ENCODE measurements at places on chromosomes 4 and X.
A peak's percentile ranks its signal among the peaks of the same experiment; 100 is the strongest.

- no peak for DNase-seq
These were observed 373.6 kb downstream of the MID1IP1 start for GRCh38 chrX:39174772-39175417.

DNA sequence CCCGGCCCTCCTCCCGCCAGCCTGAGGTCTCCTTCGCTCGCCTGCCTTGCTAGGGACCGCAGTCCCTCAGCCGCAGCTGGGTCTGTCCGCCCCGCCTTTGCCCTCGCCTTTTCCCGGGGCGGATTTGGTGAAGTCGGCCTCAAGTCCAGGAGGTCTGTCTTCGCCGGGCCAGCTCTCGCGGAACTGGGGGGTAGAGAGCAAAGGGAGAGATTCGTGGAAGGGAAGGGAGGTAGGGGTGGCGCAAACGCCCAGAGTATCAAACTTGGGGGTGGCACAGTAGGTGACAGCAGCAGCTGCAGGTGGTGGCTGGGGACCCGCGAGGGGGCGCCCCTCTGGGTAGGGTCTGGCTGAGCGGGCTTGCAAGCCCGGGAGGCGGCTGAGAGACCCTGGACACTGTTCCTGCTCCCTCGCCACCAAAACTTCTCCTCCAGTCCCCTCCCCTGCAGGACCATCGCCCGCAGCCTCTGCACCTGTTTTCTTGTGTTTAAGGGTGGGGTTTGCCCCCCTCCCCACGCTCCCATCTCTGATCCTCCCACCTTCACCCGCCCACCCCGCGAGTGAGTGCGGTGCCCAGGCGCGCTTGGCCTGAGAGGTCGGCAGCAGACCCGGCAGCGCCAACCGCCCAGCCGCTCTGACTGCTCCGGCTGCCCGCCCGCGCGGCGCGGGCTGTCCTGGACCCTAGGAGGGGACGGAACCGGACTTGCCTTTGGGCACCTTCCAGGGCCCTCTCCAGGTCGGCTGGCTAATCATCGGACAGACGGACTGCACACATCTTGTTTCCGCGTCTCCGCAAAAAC lies at the start of gene NPY2R:
NPY2R (plus strand) TSS at position 379 of the 797 bp plus-strand sequence. CDS start 5,304 bp downstream, outside the sequence.
- DNase-seq, result no peak

- DNase-seq, result no peak
These were observed 3.5 kb downstream of the AFM start for GRCh38 chr4:73485085-73485484.

GRCh38 chrX:30308263-30309138 lies 689 bp downstream of the NR0B1 start:
- no peak for DNase-seq

DNA sequence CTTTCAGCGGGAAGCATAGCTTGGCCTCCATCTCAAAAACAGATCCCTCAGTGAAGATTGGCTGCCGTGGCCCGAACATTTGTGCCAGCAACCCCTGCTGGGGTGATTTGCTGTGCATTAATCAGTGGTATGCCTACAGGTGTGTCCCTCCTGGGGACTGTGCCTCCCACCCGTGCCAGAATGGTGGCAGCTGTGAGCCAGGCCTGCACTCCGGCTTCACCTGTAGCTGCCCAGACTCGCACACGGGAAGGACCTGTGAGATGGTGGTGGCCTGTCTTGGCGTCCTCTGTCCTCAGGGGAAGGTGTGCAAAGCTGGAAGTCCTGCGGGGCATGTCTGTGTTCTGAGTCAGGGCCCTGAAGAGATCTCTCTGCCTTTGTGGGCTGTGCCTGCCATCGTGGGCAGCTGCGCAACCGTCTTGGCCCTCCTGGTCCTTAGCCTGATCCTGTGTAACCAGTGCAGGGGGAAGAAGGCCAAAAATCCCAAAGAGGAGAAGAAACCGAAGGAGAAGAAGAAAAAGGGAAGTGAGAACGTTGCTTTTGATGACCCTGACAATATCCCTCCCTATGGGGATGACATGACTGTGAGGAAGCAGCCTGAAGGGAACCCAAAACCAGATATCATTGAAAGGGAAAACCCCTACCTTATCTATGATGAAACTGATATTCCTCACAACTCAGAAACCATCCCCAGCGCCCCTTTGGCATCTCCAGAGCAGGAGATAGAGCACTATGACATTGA lies 175.4 kb downstream of the FAT4 start:
- DNase-seq, result no peak

DNA sequence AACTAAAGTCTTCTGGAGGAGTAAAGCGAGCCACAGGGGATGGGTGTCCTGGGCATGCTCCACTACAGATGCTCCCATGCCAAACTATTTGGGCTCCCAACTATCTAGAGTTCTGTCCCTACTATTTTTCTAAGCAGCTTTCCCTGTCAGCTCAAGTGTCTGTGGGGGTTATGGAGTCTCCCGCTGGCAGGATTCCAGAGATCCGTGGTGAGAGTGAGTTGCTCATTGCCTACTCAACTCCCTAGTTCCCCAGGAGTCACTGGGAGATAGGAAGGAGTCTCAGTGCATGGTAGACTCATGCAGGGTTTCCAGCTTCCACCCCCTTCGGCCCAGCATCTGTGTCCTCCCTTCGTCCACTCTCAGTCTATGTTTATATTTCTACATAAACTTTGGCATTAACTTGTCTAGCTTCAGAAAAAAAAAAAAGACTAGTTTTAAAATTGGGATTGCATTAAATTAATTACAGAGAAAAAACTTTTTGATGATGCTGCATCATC lies 55.1 kb upstream of the INPP4B start:
- no peak for DNase-seq

DNA sequence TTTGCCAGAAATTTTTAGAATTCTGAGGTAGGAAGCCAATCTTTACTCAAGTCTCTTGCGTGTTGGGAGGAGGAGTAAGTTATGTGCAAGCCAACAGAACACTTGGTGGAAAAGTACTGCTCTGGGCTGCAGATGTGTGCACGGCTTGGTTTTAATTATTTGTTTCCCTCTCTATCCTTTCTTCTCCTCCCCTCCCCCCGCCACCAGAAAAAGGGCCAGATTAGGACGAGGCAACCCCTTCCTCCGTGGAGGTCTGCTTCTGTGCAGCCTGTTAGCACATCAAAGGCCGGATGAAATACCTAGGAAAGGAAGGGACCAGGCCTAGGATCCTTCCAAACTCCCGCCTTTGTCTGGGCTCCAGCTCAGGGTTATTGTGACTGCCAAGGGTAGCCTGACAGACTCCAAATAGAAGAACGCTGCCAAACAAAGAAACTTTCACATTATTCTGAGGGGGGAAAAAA lies 1.0 kb upstream of the PGRMC1 start:
- DNase-seq, result no peak

DNA sequence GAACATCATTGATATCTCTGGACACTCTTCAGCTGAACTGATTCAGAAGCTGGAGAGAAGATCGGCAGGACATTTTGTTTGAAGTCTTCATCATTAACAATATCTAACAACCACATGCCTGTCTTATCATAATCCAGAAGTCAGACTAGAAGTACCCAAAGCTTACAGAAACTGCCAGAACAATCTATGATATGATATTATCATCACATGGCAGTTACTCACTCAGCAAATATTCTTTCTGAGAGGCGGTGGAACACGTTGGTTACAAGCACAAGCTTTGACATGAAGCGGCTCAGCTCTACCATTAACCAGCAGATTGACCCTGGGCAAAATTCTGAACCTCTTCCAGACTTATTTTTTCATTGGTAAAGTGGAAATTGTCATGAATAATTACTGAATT lies 69.4 kb upstream of the KIT start:
- no peak for DNase-seq

- DNase-seq, result no peak
These were observed 21.1 kb upstream of the PAPSS1 start for GRCh38 chr4:107740950-107741701.

- no peak for DNase-seq
These were observed 7.7 kb upstream of the CSTF2 start for GRCh38 chrX:100812216-100813158.

DNA sequence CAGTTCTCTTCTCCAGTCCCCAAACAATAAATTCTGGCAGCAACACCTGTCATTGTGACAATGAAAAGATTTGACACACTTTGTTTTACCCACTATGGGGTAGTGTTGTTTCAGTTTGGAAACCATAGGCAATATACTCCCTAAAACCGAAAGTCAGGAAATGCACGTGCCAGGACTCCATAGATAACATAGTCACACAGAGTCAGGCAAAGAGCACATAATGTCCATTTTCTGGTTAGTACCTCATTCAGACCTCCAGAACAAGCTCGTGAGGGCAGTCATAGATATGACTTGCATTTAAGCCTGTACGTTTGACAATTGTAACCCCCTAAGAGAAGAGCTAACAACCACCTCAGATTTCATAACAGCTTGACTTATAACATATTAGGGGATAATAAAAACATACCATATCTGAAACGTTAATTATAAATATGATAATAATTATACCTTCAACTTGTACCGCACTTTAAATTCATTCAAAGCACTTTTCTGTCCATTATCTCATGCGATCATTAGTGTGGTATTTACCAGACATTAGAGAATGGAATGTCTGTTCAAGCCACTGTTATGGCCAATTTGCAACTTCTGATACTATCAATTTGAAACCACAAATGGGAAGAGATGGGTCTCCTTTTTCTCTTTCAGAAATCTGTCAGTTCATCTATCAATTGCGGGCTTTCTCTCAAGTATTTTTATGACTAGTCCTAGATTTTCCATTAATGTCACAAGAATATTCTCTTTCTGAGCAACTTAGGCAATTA lies 147.4 kb downstream of the LDB2 start:
- no peak for DNase-seq

GRCh38 chrX:136652822-136653723 lies 5.1 kb downstream of the CD40LG start:
- no peak for DNase-seq

GRCh38 chr4:154740462-154740861 lies 3.3 kb upstream of the LRAT start:
- DNase-seq, result no peak

GRCh38 chr4:143188136-143189088 lies 3.7 kb downstream of the USP38 start:
- no peak for DNase-seq

DNA sequence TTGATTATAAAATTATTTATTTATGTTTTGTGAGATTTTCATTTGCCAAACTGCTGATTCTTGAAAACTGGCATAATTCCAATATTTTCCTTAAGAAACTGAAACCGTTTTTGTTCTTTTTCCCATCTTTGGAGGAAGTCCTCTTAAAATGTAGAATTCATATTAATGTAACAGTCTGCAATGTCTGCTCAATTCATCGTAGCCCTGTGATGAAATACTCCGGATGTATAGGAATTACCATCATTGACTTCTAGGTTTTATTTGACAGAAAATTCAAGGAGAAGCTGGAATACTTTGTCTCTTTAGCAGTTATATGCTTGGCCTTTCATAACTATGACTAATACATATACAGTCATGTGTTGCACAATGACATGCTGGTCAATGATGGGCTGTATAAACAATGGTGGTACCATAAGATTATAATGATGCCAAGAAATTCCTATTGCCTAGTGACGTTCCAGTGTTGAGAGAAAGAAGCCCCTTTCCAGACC lies 185.0 kb upstream of the GPRIN3 start:
- DNase-seq, result no peak

- DNase-seq, result no peak
These were observed 64.0 kb upstream of the PGM2 start for GRCh38 chr4:37762294-37762990.

DNA sequence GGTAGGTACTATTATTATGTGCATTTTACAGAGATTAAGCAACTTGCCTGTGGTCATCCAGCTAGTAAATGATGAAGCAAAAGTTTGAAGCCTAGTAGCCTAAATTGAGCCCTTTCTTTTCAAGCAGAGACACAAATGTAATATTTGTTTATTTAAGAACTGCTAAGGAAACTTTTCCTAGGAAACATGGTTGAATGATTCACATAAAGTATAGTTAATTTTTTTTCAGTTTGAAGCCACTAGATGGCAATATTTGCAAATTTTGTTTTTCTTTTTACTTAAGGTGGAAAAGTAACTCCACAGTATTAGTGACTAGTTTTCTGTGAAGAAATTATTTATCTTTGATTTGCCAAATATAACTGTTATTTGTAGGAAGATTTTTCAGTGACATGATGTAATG lies 52.8 kb upstream of the ANKRD17 start:
- no peak for DNase-seq

GRCh38 chrX:14673764-14674163 lies 144.4 kb downstream of the GLRA2 start:
- DNase-seq, result peak; percentile 20

DNA sequence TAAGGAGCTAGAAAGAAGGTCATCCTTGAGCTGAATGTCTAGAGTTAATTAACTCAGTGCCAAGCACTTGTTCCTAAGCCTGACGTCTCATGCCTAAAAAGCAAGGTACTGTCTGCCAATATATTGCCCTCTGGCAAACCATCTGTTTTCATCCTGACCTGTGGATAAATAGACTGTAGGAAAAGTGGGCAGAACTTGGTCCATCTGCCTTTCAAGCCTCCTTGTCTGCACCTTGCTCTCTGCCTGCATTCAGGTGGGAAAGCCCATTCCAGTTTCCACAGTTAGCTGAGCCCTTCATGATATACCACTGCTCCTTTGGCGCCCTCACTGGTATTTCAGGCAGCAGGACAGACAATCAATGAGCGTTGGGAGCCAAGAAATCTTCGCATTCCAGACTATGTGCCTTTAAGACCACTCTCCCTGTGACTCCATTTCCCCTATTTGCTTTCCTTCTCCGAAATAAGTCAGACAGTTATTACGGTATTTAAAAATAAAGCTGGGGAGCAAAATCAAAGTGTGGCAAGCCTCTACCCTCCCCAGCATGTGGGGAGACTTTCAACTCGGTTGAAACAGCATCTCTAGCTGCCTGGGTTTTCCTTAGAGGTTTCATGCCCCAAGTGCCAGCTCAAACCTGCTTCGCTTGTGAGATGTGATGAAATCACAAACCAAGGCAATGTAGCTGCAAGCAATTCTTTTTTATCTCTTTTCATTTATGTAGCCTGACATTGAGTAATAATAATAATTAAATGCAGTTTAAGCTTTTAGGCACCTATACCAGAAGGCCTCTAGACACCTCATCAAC lies 2.5 kb upstream of the CCDC149 start:
- DNase-seq, result no peak

GRCh38 chr4:134365852-134366251 lies 164.3 kb upstream of the PABPC4L start:
- DNase-seq, result no peak

DNA sequence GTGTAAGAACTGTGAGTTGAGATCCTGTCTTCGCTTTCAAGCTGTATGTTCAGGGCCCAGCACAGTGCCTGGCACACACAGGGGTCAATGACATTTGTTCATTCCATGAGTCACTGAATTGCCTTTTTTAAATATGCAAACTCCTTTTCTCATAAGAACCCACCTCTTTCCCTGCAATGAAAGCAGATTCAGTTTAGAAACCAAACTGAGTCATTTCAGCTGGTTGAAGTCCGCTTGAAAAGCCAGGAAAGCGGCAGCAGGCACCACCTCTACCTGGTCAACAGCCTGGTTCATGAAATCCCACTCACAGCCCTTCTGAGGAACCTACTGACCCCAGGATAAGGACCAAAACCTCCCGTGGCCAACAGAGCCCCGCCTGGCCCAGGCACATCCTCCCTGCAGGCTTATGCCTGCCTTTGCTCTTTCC lies 4.5 kb upstream of the C1QTNF7 start:
- no peak for DNase-seq

- DNase-seq, result no peak
These were observed 139.3 kb downstream of the GASK1B start for GRCh38 chr4:158033416-158034120.

- DNase-seq, result no peak
These were observed 1383.0 kb upstream of the TENM3 start for GRCh38 chr4:180860089-180860720.

GRCh38 chrX:32532262-32532661 lies 679.1 kb downstream of the DMD start:
- no peak for DNase-seq

GRCh38 chr4:6689506-6689960 lies 4.1 kb upstream of the S100P start:
- no peak for DNase-seq
